ENCODE measurements at places on chromosomes 3 and 15.

- no peak for DNase-seq
Measured at GRCh38 chr15:100787567-100788417, 91.8 kb upstream of the ALDH1A3 start.

- DNase-seq: no peak
Measured at GRCh38 chr3:172138792-172139507, 99.6 kb downstream of the FNDC3B start.

- no peak for DNase-seq
Measured at GRCh38 chr3:197427021-197427420, 128.6 kb upstream of the DLG1 start.

DNA sequence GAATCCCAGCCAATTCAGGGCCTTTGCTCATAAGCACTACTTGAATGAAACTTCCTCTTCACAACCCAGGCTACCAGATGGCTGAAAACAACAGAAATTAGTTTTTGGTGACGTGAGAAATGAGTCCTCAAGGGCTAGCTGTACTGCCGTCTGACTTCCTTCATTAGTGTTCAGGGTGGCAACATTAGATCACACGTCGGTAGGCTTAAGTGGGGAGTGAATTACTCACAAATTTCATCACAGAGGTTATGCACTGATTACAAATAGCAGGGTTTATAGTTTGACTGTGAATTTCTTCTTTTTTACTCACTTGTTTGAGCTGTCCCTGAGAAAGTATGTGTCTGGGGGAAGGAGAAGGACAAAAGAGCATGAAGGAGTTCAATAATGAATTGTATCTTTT, 397.2 kb downstream of the GAP43 start:
- no peak for DNase-seq

GRCh38 chr3:23594894-23595670, 210.7 kb upstream of the UBE2E1 start:
- no peak for DNase-seq

DNA sequence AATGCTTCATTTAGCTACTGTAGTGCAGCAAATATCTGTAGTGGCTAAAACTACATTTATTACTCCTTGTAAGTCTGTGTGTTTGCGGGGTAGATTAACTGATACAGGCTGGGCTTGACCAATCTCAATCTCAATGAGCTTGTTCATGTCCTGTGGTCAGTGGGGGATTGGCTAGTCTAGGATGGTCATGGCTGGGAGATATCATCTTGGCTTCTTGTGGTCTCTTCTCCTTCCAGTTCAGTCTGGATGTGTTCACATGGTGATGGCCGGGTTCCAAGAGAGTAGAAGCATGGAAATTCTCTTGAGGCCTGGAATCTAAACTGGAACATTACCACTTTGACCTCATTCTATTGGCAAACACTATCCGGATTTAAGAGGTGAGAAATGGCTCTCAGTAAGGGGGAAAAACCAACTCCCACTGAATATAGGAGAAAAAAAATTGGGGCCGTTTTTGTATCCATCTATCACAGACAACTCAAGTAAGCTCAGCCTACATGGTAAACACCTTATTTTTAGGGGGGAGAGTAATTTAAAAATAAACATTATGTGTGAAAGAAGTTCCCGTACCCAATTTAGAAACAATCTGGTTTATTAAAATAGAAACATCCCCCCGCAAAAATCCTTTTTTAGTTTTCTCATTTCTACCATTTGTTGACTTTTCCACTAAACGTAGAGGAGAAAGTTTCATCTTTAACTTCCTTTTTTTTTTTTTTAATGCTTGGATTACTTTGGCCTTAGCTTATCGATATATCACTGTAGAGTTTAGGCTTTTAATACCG, 284.9 kb upstream of the TBC1D5 start:
- no peak for DNase-seq

DNA sequence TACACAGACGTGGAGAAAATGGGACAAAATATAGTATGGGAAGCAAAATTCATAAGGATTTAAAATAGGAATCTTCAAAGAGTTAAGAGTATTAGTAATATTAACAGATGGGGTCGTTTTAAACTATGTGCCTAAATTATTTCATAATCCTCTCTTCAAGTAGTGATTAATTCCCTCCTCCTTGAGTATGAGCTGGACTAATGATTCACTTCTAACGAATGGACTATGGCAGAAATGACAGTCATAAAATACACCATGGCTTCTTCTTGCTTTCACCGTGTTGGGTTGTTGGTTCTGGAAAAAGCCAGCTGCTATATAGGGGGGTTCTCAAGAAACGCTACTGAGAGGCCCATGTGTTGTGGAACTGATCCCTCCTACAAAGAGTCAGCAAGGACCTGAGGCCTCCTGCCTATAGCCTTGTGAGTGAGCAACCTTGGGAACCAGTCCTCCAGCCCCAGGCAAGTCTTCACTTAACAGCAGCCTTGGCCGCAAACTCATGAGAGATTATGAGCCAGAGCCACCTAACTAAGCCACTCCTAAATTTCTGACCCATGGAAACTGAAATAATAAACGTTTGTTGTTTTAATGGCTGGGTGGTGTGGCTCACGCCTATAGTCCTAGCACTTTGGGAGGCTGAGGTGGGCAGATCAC, 64.8 kb upstream of the ABHD2 start:
- no peak for DNase-seq

- no peak for DNase-seq
Measured at GRCh38 chr15:45287390-45287956, 35.4 kb downstream of the SLC28A2 start.

- no peak for DNase-seq
Measured at GRCh38 chr15:53709821-53710220, 49.6 kb downstream of the WDR72 start.

DNA sequence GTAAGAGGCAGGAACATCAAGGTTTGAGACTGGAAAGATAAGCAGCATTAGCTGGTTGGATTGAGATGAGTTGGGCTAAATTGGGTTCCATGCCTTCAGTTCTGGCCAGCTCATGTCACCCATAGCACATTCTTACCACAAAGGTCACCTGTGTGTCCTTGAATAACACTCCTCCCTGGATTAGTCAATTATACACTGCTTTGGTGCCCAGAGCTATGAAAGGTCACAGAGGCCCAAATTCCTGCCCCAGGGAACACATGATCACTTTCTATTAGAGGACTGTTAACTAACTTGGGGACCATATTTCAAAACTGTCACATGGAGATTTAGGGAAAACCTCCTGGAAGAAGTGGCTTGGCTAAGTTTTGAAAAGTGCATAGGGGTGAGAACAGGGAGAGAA, 40.1 kb upstream of the XCR1 start:
- DNase-seq: no peak

DNA sequence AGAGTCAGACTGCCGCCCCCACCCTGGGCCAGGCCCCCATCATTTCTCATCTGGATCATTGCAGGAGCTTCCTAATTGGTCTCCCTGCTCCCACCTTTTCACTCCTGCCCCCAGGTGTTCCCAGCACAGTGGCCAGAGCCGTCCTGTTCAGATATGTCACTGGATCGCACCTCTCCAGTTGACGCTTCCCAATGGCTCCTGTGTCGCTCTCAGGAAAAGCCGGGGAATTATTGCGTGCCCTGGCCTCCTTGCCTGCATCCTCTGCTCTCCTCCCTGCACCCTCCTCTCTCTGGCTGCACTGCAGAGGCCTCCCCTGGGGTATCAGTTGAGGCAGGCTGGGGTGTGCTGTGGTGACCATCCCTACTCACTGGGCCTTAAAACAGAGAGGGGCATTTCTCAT, 25.5 kb upstream of the CYP11A1 start:
- DNase-seq: no peak
